ENCODE measurements at places on chromosomes 5 and 9.

GRCh38 chr9:117763314-117763713 lies 59.1 kb downstream of the TLR4 start:
- no peak for DNase-seq

DNA sequence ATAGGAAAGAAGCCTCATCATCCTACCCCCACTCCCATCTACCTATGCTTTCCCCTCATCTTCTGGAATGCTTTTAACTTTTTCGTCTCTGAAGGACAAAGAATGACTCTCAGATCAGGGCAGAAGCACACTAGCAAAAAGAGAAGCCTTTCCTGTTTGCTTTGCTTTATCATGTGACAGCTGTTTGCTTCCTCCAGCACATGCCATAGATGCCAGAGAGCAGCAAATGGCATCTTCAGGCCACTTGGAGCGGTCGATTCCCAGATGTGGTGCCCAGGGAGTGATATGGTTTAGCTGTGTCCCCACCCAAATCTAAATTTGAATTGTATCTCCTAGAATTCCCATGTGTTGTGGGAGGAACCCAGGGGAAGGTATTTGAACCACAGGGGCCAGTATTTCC lies 294.8 kb downstream of the GADD45G start:
- DNase-seq: no peak

GRCh38 chr9:6780690-6781089 lies 22.9 kb downstream of the KDM4C start:
- DNase-seq: no peak

- DNase-seq: no peak
Observed at GRCh38 chr5:134547066-134547465, 21.6 kb downstream of the JADE2 start.

DNA sequence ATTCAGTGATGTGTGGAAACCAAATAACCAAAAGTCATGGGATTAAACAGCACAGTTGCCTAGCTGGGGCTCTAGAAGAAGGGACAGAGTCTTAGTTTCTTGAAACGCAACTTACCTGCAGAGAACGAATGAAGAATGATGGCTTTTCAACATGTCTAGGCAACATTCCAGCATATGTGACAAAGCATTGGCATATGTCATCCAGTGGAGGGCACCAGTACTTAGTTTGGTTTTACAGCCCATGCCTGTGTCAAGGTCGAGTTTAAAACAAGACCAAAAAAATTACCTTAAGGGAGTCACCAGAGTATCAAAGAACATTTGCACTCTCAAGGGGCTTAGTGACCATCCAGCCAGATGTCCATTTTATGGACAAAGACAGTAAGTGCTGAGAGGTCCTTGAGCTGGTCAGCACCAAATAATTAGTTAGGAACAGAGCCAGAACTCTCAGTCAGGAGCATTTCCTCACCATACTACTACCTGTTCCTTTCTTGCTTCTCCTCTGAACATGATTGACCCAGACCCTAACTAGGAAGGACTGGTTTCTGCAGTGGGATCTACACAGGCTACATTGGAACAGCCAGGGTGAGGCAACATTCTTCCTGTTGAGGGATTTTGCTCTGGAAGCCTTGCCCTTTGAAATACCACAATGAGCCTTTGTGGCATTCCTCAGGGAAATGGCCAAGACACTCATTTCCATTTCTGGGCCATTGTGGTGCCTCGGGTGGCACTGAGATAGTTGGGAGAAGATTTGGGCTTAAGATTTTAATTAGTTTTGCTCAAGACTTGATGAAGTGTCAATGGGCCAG lies 75.4 kb upstream of the ANKH start:
- DNase-seq: peak; percentile 53

- no peak for DNase-seq
Observed at GRCh38 chr5:128349044-128349858, 188.8 kb downstream of the FBN2 start.

DNA sequence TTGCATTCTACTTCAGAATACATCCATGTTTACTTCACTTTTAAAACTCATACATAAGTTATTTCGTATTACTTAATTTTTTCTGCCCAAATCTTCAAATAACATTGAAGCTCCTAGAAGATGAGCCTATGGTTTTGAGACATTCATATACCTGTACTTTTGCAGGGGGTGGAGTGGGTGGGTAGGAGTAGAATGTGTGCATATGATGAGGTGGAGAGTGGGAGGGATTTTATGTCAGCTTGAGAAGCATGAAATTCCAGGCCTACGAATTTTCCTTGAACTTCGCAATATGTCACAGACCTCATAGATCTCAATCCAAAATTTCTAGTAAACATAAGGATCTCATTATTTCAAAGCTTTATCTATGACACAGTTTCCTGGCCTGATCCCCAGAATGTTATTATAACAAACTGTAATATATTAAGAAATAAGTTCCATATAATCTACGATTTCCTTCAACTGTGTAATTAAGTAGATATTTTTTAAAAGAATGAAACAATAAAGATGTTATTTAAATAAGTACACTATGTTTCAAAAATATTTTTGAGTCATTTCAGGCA lies 19.7 kb upstream of the MOB3B start:
- no peak for DNase-seq

GRCh38 chr5:91727463-91727862 lies 344.3 kb upstream of the ARRDC3 start:
- no peak for DNase-seq

GRCh38 chr9:136763649-136764035 lies 676 bp downstream of the LCN15 start:
- no peak for DNase-seq

GRCh38 chr5:115392611-115393010 lies 96.2 kb upstream of the CCDC112 start:
- no peak for DNase-seq

DNA sequence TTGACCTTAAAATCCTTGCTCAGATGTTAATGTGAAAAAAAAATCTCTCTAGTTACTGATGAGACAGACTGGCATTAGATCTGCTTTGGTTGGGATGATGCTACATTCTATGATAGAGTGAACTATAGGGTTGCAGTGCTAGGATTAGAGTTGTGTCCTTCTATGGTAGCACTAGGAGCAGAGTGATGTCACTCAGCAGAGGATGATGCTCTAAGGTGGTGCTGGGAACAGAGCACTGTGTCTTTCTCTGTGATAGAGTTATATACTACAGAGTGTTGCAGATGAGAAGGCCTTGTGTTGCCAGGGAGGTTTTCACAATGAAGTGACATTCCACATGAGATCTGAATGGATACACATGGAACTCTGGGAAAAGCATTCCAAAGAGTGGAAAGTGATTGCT lies 462.3 kb downstream of the CDH12 start:
- no peak for DNase-seq

DNA sequence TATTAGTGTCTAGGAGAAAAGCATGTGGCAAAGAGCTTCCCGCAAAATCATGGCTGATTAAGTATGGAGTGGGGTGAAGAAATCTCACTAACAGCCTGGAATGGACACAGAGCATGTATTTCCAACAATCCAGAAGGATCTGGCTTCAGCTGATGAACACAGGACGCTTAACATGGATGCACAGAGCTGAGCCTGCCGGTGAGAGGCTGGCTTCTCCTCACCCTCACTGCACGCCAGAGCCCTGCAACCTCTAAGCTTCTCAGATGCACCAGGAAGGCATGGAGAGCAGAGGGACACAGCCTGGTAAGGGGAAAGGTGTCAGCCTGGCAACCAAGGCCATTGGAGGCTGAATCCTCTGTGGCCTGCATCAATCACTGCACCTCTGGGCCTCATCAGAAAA lies 298.5 kb downstream of the TRIM32 start:
- DNase-seq: no peak

DNA sequence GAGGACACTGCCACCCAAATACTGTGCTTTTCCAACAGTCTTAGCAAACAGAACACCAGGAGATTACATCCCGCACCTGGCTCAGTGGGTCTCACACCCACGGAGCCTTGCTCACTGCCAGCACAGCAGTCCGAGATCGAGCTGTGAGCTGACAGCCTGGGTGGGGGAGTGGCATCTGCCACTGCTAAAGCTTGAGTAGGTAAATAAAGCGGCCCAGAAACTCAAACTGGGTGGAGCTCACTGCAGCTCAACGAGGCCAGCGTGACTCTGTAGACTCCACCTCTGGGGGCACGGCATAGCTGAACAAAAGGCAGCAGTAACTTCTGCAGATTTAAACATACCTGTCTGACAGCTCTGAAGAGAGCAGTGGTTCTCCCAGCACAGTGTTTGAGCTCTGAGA lies 28.8 kb downstream of the EPB41L4A start:
- no peak for DNase-seq

DNA sequence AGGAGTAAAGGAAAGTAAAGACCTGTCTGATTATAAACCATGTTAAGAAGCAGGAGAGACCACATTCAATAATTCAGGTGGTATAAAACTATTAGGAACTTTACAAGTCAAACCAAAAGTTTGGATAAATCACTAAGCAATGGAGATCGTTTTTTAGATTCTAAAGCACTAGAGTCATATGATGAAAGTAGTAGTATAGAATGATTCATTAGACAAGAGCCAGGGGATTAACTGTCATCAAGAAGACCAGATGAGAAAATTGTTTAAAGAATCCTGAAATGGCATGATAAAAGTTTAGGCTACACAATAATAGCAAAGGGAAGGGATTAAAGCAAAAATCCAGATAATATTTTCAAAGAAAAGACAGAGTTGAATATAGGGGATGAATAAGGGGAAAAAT lies 12.9 kb upstream of the CARNMT1 start:
- DNase-seq: no peak

GRCh38 chr5:36244076-36244475 lies 2.4 kb upstream of the NADK2 start:
- no peak for DNase-seq

GRCh38 chr9:121607434-121608167 lies 43.8 kb upstream of the DAB2IP start:
- no peak for DNase-seq

GRCh38 chr9:131485728-131486422 lies 16.8 kb upstream of the POMT1 start:
- no peak for DNase-seq

GRCh38 chr5:87103616-87104287 lies 163.9 kb upstream of the RASA1 start:
- no peak for DNase-seq

GRCh38 chr5:135215617-135216470 lies 181.8 kb upstream of the PITX1 start:
- DNase-seq: no peak

- DNase-seq: no peak
Observed at GRCh38 chr5:176891331-176891958, 7.7 kb downstream of the HK3 start.

DNA sequence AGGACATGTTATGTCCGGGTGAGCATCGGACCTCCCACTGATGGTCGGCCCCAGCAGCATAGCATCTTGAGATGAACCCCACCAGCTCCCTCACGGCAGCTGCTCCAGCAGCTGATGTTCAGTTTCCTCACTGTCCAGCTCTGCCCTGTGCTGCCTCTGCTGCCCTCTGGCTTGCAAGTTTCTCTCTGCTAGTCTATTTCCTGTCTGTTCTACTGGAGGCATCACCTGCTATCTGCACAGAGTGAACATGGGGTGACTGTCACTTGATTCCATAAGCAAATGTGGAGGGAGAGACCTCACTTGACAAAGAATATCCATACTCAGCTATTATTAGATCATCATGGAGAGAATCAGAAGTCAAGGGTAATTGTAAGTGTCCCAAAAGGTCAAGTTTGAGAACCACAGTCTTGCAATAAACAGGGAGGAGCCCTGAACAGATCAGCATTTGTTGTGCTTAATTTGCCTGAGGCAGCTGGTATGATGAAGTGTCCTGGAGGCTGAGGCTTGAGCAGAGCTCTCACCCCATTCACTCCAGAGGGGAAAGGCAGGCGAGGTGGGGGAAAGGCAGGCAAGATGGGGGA lies 702.8 kb downstream of the SEMA5A start:
- DNase-seq: peak; percentile 82

- no peak for DNase-seq
Observed at GRCh38 chr9:132797861-132798659, 80.0 kb downstream of the AK8 start.

- no peak for DNase-seq
Observed at GRCh38 chr9:87770616-87771315, 44.8 kb downstream of the CTSL start.

DNA sequence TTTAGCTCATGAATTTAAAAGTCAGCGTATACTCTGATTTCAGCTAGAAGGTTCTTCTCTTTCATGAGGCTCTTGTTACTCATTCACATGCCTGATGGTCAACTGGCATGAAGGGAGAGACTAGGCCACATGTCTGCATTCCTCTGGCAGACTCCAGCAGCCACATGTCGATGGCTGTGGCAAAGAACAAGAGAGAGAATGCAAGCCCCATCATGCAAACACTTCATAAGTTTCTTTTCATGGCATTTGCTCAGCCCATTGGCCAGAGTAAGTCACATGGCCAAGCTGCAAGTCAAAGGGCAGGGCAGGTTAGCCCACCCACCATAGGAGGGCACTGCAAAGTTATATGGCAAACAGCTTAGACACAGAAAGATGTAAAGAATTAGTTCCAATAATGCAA lies 5.4 kb downstream of the KCNV2 start:
- DNase-seq: no peak

GRCh38 chr5:174925586-174925985 lies 201.2 kb downstream of the MSX2 start:
- DNase-seq: peak; percentile 77

DNA sequence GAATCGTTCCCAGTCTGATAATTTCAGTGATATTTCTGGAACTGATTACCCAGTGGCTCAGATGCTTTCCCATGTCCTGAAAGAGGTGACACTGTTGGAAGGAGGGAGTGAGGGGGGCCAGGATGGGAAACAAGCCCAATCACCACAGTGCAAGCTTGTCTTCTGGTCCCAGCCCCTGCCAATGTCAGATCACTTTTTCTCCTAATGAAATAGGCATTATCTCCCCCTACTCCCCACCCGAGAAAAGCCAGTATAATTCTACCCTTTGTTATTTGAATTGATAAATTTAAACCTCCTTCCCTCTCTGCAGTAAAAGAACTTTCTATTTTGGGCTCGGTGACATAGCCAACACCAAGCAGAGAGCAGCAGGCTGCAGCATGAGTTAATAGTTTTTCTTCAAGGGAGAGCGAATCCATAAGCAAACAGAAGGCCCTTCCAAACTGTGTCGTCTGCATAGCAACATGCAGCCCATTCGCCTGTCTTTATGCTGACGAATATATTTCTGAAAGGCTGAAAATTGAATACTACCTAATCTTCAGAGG lies 14.6 kb upstream of the PPP2CA start:
- peak; percentile 85 for DNase-seq
